ENCODE measurements at places on chromosomes 3 and 15.

- peak; percentile 82 for DNase-seq
Measured at GRCh38 chr3:46127503-46127902, 80.6 kb downstream of the CCR1 start.

- DNase-seq = no peak
Measured at GRCh38 chr3:153087595-153088566, 74.1 kb upstream of the RAP2B start.

- no peak for DNase-seq
Measured at GRCh38 chr15:69623392-69624154, 171.0 kb downstream of the RPLP1 start.

DNA sequence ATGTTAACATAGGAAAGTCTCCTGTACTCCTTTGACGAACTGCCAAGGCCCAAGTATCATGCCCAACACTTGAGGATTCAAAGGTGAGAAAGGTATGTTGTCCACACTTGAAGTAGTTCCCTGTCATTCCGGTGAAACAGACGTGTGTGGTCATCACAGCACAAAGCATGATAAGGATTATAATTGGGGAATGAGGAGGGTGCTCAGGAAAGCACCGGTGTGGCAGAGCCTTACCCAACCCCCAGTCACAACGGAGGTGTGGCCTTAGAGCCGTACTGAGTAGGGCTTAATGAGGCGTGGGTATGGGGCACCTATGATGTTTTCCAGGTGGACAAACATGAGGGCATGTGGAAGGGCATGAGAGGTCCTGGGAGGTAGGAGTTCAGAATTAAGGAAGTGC is 203.0 kb upstream of the NR2E3 start:
- no peak for DNase-seq

DNA sequence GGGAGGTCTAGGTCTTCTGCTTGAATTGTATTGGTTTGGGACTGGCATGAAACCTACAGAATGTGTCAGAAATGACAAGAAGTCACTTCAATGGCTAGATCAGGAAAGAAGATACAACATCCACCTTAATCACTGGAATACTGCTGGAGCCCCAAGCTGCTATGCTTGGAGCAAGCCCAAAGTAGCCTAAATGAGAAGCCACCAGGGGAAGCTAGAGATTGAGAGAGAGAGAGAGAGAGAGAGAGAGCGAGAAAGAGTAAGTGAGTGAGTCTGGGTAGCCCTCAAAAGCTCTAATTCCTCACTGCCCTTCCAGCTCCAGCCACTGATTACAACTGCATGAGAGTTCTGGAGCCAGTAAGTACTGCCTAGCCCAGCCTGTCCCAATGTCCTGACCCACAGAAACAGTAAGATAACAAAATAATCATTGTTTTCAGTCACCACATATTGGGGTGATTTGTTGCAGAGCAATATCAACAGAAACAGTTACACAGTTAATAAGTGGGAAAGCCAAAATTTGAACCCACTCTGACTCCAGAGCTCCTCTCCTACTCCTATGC is 529.2 kb upstream of the GOLIM4 start:
- DNase-seq = no peak

DNA sequence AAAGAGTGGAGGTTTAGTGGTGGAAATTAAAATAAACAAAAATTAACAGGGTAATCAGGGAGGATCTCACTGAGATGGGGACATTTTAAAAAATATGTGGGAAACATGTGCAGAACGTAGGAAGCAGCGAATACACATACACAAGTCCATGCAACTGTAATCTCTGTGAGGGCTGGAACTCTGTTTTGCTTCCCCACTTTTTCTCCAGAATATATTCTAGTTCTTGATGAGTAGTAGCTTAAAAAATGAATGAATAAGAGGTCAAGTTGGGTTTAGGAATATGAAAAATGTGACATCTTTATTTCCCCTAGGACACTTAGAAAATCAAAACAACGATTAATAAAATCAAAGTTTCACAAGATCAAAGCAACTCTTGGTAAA is 312.2 kb upstream of the ZNF717 start:
- peak; percentile 32 for DNase-seq

DNA sequence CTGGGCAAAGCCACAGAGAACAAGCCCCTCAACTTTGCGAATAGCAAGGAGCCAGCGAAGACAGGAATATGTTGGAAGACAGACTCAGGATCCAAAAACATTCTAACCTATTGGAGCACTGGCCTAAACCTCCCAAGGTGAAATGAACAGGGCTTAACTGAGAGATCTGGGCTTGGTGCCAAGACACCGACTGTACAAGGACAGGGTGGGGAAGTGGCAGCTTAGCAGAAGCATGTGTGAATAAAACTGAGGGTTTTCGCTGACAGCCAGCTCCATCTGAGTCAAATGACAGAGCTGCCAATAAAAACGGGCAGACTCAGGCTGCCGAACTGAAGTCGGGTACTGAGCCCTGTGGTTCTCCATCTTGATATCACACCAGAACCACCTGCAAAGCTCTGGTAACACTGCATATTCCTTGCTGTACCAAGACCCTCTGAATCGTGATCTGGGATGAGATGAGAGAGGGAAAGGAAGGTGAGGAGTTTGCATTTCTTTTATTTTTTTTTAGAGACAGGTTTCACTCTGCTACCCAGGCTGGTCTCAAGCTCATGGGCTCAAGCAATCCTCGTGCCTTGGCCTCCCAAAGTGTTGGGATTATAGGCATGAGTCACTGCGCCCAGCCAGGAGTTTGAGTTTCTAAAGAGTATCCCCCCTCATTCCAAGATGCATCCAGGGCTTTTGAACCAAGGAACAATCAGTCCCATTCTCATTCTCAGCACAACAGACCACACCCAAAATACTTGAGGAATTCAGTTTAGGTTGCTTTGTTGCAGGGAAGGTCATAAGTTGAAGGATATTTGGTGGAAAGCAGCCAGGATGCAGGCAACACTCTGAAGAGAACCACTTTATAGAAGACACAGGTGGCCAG is 6.0 kb upstream of the PLCB2 start:
- no peak for DNase-seq

DNA sequence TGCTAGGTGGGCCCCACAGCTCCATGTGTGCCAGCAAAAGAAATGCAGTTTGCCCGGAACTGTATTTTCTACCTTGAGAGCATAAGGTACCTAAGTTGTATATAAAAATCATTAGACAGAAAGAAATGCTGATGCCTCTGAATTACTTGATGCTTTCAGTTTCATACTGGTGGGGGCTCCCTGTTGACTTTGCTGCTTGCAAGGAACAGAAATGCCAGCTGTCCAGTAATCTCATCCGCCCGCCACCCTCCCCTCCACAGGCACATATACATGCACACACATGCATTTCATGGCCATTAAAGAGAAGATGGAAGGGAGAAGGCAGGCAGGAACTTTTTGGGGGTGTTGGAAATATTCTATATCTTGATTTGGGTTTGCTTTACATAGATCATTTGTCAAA is 38.4 kb downstream of the LIMD1 start:
- no peak for DNase-seq

DNA sequence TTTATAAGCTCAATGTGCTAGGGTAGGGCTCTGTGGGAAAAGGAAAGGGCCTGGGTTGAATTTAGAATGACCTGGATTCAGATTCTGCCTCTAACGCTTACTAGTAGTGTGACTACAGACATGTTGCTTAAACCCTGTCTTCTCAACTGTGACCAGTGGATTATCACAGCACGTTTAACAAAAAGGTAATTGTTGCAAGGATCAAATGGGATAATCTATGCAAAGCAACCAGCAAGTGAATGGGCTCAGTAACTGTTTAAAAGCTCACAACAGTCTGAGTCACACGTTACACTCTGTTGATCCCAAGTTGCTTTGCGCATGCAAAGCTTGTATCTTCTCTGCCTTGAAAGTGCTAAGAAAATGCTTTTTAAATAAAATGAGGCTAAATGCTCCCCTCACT is 236.5 kb downstream of the IL20RB start:
- DNase-seq = no peak

DNA sequence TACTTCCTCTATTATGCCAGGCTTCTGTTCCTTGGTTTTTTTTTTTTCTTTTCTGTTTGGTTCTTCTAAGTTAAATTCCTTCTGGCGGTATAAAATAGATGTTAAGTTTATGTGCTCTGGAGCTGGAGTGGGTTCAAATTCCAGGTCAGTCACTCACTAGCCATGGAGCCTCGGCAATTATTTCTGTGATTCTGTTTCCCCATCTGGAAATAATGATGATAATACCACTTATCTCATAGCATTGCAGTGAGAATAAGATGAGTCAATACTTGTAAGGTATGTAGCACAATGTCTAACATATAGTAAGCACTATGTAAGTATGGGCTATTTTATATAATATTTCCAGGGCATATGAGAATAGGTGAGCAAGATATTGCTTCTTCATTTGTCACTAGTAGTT is 33.2 kb upstream of the ZDHHC23 start:
- DNase-seq = peak; percentile 88

DNA sequence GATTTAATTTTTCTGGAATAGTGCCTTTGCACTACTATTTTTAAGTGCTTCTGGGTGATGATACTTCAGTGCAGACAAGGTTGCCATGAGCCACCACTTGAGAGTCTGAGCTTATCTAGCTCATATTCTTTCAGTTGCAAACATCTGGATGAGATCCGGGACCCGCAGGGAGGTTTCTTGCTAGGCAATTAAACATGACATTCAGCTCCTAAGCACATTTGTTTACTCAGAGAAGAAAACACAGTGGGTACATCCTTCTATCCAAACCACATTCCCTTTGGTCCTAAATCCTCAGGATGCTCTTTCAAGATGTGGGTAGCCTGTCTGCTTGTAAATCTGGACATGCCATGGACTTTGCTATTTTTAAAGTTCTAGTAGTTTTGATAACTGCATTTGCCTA is 12.0 kb downstream of the PLSCR1 start:
- DNase-seq = no peak

GRCh38 chr15:100905850-100906249 is 13.3 kb upstream of the LRRK1 start:
- DNase-seq = no peak

DNA sequence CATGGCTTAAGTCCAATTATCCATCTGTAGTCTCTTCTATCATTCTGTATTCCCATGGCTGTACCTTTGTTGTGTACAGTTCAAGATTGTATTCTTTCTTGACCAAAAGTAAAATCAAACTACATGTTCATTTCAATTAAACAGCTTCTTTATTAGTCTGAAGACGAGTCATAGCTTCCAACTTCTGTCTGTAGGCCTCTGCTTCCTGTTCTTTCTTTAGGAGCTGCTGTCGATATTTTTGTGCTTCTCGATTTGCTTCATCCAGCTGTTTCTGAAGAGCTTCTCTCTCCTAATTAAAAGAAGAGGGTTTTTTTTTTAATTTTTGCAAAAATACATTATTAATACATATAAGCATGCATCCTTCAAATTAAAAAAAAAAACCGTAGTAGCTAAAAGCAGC is 13.0 kb upstream of the HDC start:
- DNase-seq = no peak

- DNase-seq = no peak
Measured at GRCh38 chr15:99315636-99316035, 64.4 kb downstream of the LRRC28 start.

DNA sequence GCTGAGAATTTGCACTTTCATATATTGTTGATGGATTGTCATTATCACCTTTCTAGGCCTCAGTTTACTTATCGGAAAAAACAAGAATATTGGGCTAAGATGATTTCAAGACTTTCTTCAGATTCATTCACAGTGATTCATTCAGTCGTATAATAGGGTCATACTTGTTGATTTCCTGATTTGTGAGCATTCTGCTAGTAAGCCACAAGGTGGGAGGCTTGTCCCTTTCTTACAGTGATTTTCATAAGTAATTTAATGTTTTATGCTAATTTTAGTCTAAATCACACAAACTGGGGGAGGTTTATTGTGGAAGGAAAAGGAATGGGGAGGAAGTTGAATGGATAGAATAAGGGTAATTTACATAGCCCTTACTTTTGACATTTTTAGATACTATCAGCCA is 126.8 kb upstream of the GOLGA6L4 start:
- DNase-seq = peak; percentile 8

DNA sequence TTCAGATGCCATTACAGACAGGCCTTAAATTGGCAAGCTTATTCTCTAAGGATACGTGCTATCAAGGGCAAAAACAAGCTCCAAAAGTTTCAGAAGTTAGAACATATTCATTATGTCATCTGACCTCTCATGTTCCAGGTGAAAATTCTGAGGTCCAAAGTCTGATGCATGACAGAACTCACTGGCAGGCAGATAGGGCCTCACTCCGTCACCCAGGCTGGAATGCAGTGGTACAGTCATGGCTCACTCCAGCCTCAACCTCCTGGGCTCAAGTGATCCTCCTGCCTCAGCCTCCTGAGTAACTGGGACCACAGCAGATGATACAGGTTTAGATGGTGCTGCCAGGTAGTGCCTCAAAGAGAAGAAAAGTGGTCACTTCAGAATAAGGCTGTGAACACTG is 15.5 kb downstream of the MRPS25 start:
- DNase-seq = no peak

- DNase-seq = peak; percentile 76
Measured at GRCh38 chr3:45210308-45211041, 15.6 kb downstream of the TMEM158 start.

DNA sequence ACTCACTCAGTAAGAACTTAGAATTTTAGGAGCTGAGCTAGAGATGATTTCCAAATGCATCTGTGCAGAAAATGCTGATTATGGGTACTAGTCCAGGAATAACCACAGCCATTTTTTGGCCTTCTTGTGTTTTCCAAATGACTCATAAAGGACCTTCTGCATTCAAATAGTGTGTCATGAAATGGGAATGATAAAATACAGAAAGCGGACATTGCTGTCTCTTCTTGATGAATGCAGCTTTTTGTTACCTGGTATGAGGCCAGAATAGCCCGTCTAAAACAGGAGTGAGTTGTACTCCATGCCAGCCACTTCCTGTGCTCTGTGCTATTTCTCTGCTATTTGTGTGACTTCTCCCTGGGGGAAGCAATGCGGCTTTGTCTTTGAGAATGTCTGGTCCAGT is 20.5 kb upstream of the FRMD5 start:
- DNase-seq = peak; percentile 83

GRCh38 chr3:174191380-174191779 is 667.8 kb upstream of the NAALADL2 start:
- no peak for DNase-seq

DNA sequence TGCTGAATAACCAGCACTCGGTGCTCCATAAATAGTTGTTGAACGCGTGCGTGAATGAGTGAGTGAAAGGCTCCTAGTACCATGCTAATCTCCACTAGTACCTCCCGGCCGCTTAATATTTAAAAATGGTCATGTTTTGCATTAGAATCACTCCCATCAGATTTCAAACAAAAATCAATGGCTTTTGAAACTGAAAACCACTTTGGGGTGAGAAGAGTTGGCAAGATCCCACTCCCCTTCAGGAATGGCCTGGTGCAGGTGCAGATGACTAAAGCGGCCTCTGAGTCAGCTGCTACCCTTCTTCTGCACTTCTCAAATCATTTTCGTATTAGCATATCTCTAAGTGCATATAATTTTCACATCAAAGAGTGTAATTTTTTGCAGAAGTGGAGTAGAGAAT is 425.3 kb upstream of the PROK2 start:
- DNase-seq = no peak

All from fibroblast of skin of scalp (primary cell).